ENCODE measurements at places on chromosomes 7 and 10.
A peak's percentile ranks its signal among the peaks of the same experiment; 100 is the strongest.

- peak; percentile 27 for DNase-seq
These were observed 43.1 kb downstream of the FOXK1 start for GRCh38 chr7:4725014-4725849.

GRCh38 chr7:80764132-80764531 lies 125.7 kb downstream of the CD36 start:
- no peak for DNase-seq

DNA sequence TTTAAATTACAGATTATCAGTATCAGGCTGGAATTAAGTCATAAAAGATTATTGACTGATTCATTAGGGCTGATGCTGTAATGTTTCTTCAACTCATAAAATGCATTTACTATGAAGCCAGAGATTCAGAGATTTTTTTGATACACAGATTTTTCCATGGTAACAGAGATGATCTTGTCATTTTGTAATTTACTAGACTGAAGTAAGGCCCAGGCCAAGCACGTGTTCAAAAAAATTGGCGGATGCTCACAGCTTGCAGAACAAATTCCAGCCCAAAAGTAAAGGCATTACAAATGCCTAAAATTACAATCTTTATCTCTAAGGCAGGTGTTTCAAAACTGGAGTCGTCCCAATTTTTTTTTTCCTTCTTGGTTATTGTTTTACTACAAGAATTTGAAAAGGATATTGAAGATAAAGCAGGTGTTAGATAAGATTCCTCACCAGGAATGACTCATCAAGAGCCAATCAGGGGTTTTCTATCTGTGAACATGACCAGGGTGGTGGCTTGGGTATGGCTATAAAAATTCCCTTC lies 78.4 kb upstream of the MEOX2 start:
- DNase-seq: no peak

- DNase-seq: no peak
These were observed 250.9 kb upstream of the MKLN1 start for GRCh38 chr7:131076711-131077181.

DNA sequence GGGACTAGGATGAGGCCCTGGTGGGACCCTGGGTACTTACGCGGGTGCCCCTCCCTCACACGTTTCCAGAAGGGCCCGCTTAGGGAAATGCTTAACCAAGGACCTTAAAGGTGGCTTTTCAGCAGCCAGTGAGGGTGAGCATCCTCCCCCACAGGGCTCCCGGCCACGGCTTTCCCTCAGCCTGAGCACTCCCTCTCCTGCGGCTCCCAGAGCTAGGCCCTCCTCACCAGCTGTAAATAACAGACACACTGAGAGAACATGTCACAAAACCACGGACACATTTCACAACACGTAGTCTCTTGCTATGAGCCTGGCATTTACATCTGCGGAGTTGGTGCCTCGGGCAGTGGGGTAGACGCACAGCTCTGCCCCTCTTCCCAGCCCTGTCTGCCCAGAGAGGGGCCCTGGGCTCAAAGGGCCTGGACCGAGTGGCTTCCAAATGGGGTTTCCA lies 25.2 kb downstream of the GRID1 start:
- no peak for DNase-seq

GRCh38 chr7:92723205-92723604 lies 113.2 kb downstream of the CDK6 start:
- no peak for DNase-seq

DNA sequence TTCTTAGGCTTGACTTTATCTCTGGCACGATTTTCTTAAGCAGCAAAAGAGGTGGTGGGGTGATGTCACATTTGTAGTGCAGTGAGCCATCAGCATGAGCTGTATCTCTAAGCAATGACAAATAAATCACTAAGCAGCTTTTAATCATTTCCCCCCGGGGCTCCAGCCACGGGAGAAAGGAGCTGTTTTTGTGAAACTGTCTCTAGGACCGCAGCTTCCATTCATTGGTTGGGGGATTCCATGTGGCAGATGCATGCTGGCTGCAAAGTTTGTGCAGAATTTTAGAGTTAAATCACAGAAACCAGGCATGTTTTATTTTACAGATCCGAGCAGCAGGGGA lies 464 bp downstream of the KIAA1217 start:
- no peak for DNase-seq

- DNase-seq: no peak
These were observed 334.5 kb upstream of the SORCS1 start for GRCh38 chr10:107498983-107499382.

GRCh38 chr10:121998462-121998861 lies 9.5 kb downstream of the TACC2 start:
- DNase-seq: no peak

DNA sequence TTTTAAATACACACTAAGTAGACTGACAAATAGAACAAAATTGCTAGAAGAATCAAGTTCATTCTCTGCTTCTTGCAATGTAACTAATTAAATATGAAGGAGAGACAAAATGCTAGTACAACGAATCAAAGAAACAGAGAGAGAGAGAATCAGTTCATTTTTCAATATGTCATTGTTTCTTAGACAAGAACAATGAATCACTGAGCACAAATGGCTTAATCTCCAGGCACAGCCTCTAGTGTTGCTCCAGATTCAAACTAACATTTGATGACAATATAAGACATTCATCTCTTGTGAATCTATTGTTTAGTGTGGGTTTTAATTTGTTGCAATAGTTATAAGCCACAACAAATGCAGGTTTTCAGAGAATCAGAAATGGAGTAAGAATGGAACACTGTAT lies 357.4 kb upstream of the TMEM229A start:
- DNase-seq: no peak

DNA sequence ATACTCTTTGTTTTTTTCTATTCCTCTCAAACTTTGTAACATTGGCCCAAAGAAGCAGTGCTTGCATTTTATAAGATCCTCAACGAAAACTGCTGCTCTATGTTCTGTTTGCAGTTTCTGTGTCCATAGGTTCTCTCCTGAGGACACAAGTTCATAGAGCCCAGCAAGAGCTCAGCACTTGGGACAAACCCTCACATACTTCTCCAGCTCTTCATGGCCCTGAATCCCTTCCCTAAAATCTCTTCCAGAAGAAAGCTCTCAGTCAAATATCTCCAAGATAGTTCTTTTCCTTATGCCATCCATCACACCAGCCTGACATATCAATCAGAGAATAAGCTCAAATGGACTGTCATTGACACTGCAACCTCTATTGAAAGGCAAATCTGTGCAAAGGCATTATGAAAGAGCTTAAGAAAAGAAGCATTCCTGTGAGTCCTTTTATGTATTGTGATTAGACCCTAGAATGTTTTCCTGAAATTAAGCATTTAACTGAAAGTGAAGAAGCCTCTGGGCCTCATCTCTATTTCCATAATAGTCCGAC lies 405.5 kb downstream of the ANKRD7 start:
- DNase-seq: no peak

- DNase-seq: no peak
These were observed 82.7 kb downstream of the SPAG6 start for GRCh38 chr10:22427890-22428571.

DNA sequence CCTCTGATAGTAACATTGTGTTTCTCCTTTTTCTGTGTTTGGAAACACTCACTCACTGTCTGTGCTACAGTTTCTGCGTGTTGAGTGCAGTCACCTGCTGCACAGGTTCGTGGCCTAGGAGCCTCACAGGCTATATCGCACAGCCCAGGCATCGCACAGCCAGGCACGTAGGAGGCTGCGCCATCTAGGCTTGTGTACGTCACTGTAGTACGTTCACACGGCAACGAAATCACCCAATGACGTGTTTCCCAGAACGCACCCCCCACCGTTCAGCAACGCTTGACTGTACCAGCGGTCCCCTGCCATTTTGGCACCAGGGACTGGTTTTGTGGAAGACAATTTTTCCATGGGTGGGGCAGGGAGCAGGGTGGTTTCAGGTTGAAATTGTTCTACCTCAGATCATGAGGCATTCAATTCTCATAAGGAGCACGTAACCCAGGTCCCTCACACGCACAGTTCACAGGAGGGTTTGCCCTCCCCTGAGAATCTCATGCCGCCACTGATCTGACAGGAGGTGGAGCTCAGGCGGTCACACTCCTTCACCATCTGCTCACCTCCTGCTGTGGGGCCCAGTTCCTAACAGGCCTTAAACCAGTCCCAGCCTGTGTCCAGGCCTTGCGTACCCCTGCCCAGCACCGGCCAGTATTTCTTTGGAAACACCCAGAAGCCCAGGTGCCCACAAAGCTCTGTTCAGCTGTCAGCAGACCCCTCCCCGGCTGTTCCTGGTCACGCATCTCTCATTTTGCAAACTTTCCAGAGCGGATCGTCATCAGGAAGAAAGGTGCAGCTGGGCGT lies 23.2 kb upstream of the PRKAR1B start:
- DNase-seq: no peak

GRCh38 chr7:155731871-155732270 lies 80.4 kb downstream of the SHH start:
- no peak for DNase-seq

DNA sequence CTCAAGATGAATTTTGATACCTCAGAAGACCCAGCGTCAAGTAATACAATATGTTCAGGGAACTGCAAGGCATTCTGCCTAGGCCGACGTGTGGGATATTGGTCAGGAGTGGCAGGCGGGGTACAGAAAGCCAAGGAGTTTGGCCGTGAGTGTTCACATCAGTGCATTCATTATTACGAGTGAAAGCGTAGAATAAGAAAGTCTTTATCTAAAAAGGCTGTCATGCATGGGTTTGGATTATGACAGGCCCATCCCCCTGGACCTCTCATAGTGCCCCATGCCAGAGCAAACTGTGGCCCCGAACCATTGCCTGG lies 7.5 kb downstream of the AIMP2 start:
- DNase-seq: no peak

GRCh38 chr7:103680161-103681144 lies 234.4 kb upstream of the SLC26A5 start:
- no peak for DNase-seq

DNA sequence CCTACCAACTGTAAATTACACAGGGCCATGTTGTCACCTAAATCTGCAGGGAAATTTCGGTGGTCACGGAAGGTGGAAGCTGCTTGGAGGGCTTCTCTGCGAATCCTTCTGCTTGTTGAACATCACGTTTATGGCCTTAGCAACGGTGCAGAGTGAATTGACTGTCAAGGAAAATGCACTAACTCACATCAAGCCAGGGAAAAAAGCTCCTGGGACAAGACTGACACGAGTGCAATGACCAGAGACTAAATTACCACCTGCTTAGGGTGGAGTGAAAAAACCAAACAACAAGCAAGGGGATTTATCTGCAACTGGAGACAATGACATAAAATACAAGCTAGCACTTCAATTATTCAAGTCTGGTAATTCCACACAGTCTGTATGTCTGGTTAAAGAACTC lies 211.2 kb downstream of the JAZF1 start:
- DNase-seq: no peak

GRCh38 chr10:110972231-110973134 lies 53.1 kb downstream of the SHOC2 start:
- no peak for DNase-seq

DNA sequence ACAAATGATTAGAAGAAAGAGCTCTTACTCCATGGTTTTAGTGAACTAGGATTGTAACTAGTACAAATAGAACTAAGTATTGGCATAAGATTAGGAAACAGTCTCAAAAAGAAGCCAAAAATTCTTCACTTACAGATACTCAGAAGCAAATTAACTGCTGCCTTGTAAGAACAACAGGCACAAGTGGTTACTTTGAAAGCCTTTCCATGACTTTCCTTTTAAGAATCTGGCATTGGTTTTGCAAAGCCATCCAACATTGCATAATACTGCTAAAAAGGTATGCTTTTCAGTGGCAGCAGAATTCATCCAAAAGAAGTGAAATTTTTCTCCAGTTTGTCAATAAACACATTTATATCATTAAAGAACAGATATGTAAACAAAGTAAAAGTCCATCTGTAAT lies 126.8 kb upstream of the ODAD2 start:
- no peak for DNase-seq

DNA sequence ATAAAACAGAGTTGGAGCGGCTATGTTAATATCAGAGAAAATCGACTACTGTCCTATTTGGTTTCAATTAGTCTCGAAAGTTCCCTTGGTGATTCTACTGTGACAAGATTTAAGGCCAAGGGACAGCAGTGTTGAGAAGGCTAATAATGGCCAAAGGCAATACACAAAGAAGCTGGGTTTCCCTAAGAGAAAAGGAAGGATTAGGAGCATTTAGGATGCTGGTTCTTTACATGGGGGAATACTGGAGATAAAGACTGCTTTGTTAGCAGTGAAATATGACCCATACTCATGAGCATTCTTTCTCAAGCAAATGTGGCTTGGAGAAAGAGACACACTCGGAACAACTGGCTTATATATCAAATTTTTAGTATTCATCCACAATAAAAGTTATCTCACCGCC lies 32.2 kb downstream of the IQUB start:
- DNase-seq: no peak

DNA sequence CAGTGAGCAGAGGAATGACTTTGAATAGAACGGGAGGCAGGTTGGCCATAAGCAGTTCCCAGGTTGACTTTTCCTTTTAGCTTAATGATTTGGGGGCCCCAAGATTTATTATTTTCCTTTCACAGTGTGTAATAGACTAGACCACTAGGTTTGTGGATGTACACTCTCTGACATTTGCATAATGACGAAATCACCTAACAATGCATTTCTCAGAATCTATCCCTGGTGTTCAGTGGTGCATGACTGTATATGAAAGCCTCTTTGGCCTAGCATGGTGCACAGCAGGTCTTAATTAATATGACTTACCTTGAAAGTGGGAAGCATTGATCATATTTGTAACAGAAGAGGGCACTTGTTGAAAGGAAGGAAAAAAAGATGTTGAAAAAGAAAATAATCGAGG lies 761.9 kb downstream of the TYW1 start:
- DNase-seq: no peak

DNA sequence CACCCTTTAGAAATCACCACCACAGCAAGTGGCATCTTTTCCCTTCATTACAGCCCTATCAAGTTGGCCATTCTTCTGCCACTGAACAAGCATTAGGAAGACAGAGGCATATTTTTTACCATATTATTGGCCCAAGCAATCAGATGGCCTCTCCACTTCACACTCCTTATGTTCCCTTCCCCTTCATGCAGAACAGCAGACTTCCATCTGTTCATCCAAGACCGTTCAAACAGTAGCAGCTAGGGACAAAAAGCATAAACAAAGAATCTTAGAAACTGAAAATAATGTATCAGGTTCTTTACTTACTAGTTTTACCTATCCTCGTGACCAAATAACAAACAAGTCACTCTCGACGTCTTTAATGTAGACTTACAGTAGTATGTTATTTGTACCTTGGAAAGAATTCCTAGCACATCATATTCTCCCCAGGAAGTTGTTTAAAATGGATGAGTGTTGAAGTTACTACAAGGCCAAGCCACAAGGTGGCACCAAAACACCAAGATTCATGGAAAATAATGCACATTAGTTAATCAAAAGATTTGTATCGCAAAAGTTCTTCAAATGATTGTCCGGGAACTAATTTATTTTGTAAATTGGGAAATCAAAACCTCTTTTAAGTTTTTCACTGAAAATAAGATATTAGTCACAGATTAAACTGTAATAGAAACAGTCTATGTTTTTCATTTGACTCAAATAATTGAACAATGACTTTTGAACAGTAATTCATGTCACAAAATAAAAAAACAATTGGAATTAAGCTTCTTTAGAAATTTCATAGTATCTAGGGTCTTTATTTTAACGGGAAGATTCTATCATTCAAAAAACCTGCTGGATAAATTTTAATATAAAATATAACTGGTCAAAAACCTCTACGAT lies 112.1 kb downstream of the VPS41 start:
- peak; percentile 22 for DNase-seq

GRCh38 chr10:62022830-62023229 lies 121.3 kb downstream of the ARID5B start:
- no peak for DNase-seq

Measured in T-helper 2 cell (primary cell).